ENCODE measurements at places on chromosomes 11 and 22.
A peak's percentile ranks its signal among the peaks of the same experiment; 100 is the strongest.

DNA sequence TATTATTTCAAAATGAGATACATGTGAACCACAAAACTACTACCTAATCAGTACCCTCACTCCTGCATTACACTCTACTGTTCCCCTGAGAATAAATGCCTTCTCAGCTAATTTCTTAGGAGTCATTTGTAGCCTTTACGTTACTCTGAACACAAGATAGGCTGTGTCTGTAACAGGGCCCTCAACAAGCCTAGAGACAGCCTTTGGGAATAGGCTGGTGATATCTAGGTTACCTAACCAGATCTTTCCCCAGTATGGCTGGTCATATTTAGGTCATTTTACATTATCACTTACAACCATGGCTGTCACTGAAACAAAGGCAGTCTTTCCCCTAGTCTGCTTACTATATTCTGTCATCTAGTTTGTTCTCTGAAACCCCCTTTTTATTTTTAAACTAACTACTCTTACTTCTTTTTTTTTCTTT is 14.2 kb downstream of the ATM start:
- no peak for DNase-seq

DNA sequence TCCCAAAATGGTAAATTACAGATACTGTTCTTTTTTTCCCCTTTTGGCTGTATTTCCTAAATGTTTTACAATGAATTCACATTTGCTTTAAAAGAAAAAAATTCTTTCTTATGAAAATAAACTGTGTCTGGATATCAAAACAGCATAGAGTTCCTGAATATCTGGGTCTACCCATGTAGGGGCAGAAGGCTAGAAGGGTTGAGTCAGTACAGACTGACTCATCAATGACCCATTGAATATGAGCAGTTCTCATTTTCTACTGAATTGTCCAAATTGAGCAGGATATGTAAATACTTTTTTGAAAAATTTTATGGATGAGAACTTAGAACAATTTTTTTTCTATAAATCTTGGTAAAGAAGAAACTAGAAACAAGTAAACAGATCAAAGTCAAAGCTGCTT is 16.3 kb upstream of the C11orf87 start:
- DNase-seq = no peak

DNA sequence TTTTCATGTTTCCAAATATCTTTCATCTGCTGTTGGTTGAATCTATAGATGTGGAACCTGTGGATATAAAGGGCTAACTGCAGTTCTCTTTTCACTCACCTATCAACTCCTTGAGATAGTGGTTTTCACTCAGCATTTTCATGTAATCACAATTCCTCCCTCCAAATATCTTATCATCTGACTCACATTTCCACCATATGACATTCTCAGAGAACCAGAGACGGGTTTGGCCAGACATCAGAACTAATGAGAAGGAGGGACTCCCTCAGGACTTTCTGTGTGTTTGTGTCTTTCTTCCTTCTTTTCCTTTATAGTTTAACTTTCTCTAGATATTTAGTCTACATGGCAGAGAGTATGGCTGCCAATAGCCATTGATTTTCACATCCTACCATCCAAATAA is 134.8 kb upstream of the DDI1 start:
- no peak for DNase-seq

- DNase-seq = no peak
Measured at GRCh38 chr22:45130891-45131290, 32.8 kb upstream of the NUP50 start.

DNA sequence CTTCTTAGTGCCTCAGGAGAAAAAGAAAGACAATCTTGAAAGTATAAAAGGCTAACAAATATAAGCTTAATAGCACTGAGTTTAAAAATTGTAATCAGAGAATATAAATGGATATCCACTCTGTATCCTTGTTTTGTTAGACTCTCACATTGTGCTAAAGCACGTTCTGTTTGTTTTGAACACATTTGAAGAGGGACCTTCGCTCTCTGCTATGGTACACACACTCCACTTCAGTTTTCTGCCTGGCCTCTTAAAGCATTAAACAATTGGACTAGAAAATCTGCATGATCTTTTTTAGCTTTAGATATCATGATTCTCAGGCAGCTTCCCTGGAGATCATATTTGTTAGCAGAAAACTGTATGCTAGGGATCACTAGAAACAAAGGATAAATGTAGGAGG is 40.3 kb upstream of the PGR start:
- no peak for DNase-seq

DNA sequence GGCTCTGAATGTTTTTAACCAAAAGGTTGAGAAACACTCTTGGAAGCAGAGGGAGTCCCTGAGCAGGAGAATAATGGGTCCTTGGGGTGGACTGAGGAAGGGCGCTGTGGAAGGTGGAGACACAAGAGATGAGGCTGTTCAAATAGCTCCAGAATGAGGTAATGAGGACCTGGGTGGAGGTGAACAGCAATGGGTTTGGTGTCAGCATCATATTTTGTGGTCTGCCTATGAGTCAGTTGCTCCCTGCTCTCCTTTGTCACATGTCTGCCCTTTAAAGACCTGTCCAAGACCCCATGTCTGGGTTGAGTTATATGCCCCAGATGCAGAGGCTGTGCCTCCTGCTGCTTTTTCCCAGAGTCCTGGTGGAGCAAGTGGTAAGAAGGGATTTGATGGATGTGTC is 113.6 kb downstream of the BARX2 start:
- DNase-seq = no peak

DNA sequence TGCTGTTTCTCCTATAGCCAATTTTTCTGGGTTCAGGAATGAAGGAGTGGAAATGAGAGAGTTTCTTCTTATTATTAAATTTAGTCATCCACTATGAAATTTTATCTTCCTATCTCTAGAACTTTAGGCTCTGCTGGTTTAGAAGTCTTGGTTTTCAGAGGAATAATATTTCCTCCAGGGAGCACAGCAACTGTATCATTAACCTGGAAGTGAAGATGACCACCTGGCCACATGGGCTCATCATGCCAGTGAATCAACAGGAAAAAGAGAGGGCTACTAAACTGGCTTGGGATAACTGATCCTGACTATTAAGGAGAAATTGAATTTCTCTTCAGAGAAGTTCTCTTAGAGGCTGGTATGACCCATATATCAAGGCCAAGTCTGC is 44.4 kb downstream of the ADM start:
- DNase-seq = no peak

GRCh38 chr22:49454726-49455125 is 372.9 kb downstream of the BRD1 start:
- no peak for DNase-seq

DNA sequence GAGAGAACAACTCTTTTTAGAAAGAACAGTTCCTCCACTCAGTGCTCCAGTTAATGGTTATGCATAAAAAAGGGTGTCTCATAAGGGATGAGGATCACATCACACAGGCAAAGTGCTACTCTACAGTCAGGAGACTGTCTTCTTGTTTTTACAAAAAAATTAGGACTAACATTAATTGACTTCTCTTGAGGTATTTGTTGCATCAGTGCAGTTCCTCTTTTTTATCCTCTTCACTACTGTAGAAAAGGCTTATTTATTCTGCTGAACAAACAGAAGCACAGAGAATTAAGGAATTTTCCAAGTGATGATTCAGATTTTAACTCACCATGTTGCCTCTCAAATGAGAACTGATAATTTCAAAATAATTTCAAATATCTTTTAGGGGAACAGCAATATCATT is 1.9 kb downstream of the MMP8 start:
- no peak for DNase-seq

DNA sequence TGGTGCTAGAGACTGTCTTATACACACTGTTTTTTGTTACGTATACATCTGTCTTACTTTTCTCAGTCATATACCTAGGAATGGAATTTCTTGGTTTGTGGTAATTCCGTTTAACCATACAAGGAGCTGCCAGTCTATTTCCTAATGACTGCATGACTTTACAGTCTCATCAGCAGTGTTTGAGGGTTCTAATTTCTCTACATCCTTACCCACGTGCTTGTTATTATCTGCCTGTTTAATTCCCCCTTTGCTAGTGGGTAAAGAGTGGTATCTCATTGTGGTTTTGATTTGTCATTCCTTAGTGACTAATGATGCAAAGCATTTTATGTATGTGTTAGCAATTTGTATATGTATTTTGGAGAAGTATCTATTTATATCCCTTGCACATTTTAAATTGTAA is 1008.0 kb downstream of the FAM181B start:
- DNase-seq = no peak

DNA sequence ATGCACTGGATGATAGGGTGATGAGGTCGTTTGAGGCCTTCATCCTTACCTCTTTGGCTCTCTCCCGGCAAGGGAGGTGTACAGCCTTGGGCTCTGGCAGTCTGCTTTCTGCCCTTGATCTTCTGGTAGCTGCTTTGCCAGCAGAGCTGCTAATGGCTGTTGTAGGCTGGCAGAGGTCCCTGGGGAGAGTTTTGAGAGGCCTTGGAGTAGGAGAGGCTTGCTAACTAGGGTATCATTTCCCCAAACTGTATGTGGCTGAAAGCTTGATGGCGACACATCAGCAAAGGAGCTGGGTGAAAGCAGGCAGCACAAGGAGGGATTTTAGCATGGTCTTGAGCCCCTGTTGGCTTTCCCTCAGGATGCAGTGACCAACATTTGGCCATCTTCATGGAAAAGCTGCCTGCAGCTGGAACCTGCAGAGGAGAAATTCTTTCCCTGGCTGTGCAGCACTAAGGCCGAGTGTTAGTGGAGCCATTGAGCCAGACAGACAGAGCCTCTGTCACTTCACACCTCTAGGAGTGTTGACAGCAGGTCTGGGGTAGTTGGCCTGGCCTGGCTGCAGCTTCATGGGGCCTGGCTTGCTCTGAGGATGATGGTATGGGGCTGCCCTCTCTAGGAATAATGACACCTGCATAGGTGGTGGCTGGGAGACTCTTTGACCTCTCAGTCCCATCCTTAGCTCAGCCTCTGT is 3.5 kb upstream of the AMPD3 start:
- DNase-seq = no peak

- peak; percentile 43 for DNase-seq
Measured at GRCh38 chr11:6746086-6746618, 25.6 kb downstream of the OR2AG2 start.

- no peak for DNase-seq
Measured at GRCh38 chr11:97833412-97833811, 1187.3 kb upstream of the CNTN5 start.

DNA sequence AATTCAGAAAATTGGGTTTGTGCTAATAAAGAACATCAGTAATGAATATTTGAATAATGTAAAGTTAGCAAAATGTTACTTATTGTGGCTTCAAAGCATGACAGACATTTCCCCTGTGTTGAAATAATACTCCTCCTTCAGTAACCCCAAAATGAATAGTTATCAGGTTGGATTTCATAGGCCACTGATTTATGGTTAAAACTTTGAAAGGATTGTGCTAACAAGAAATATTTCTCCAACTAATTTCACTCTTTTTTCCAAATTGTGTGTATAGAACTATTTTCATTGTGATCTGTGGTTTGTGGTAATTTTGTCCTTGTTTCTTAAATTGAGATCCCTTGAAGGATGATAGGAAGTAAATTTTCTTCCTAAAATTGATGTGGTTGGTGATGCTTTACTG is 7.9 kb downstream of the DDX10 start:
- DNase-seq = no peak

GRCh38 chr11:72136684-72137262 is 1.2 kb downstream of the FOLR3 start:
- no peak for DNase-seq

DNA sequence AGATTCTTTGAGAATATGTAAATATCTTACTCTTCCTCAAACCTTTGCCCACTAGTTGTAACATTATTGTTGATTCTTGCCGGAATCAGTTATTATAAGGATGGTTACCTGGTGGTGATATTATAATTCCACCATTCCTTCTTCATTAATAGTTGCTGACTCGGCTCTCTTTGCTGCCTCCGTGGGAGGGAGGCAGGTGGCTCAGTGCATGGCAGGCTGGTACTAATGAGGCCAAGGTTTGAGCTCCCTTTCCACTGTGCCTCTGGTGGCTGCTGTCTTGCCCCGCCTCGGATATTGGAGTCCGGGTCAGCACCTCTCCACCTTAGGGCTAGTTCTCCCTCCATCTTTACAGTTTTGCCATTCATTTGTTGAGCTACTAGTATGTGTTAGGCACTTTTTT is 12.7 kb downstream of the CD6 start:
- DNase-seq = no peak

DNA sequence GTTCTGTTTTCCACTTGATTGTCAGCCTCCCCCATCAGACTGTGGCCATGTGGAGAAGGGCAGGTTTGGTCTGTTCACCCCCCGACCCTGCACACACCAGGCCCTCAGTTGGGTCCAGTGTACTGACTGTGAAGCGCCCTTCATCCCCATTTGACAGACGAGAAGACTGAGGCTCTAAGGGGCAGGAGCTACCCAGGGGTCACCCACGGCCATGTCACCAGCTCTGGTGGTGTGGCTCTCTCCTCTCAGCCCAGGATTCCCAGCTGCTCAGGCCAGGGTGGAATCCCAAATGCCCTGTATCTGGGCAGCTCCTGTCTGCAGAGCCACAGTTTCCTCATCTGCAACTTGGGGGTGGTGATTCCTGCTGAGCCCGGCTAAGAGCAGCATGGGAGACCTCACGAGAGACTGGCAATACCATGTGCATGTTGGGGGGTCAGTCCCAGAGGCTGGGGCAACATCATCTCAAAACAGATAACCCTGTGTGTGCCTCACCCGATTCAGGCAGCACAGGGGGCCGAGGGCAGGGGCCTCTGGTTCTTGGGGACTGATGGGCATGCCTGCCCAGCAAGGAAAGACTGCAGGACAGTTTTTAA is 46.6 kb downstream of the MN1 start:
- DNase-seq = no peak

GRCh38 chr11:44229624-44230023 is 80.3 kb downstream of the ALX4 start:
- no peak for DNase-seq

DNA sequence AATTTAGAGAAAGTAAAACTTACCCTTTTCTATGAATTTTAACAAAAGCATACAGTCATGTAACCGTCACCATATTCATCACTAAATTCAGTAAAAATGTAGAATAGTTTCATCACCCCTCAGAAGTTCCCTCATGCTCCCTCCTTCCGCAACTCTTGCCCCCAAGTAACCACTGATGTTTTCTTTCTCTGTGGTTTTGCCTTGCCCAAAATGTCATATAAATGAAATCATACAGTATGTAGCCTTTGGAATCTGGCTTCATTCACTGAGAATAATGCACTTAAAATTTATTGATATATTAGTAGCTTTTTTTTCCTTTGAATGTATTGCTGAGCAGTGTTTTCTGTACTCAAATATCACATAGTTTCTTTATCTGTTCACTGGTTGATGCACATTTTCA is 60.1 kb downstream of the DCUN1D5 start:
- DNase-seq = no peak

GRCh38 chr11:68825571-68825970 is 16.1 kb downstream of the CPT1A start:
- peak; percentile 51 for DNase-seq

- DNase-seq = peak; percentile 60
Measured at GRCh38 chr11:118240999-118241763, 11.0 kb downstream of the MPZL3 start.

GRCh38 chr11:46857666-46858065 is 11.6 kb upstream of the CKAP5 start:
- no peak for DNase-seq

- no peak for DNase-seq
Measured at GRCh38 chr11:121909596-121909995, 206.4 kb downstream of the BLID start.

GRCh38 chr11:1157341-1157644 is 460 bp upstream of the MUC5AC start:
- no peak for DNase-seq

All from activated CD4-positive, alpha-beta T cell treated with anti-CD3 and anti-CD28 coated beads, Interleukin-2, amount 50 U/mL, for 48 hours (primary cell).